ENCODE measurements at places on chromosomes 3 and 15.

GRCh38 chr3:85890043-85890555 is 931.3 kb downstream of the CADM2 start:
- DNase-seq: no peak

DNA sequence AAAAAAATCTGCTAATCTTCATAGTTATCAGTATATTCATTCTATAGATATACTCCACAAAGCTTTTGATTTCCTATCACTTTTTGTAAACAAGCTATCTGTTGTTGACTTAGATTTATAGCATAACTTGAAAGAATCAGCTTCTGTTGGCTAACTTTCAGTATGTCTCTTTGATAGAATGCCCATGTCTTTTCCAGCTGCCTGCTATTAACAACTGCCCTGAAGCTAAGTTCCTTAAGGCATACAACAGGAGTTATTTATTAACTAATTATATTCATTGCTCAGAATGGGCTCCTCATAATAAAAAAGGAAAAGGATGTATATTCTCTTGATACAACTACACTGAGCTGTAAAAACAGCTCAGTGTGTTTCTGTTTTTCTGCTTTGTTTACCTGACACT is 293.9 kb downstream of the TUSC7 start:
- no peak for DNase-seq

DNA sequence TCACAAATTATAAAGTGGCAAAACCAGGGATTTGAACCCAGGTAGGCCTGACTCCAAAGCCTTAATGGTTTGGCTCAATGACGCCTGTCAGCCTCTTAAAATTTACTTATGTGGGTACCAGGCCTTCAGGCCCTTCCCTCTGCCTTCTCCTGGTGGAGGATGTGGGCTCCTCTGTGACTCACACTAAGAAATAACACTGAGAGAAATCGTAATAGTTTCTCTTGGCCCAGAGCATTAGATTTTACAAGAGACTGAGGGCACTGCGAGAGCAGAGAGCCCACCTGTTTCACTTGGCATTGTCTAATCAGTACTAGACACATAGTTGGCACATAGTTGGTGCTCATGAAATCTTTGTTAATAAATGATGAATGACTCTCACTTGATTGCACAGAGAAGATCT is 505.2 kb downstream of the SHQ1 start:
- DNase-seq: no peak

DNA sequence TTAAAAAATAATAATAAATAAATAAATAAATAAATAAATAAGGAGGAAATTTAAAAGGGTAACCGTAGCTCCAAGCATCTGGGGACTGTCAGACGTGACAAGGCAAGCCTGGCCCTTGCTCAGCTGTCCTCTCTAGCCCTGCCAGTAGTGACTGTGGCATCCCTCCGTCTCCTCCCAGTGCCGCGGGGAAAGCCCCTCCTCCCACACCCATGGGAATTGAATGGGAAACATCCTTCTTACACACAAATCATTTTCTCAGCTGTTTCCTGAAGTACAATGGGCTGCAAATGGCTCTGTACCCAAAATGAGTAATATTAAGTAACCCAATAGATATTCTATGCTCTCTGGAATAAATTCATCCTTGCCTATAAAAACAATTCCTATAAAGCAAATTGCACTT is 101.6 kb upstream of the RAD18 start:
- DNase-seq: no peak

- DNase-seq: no peak
These were observed 23.7 kb upstream of the STRIT1 start for GRCh38 chr3:155317211-155317610.

DNA sequence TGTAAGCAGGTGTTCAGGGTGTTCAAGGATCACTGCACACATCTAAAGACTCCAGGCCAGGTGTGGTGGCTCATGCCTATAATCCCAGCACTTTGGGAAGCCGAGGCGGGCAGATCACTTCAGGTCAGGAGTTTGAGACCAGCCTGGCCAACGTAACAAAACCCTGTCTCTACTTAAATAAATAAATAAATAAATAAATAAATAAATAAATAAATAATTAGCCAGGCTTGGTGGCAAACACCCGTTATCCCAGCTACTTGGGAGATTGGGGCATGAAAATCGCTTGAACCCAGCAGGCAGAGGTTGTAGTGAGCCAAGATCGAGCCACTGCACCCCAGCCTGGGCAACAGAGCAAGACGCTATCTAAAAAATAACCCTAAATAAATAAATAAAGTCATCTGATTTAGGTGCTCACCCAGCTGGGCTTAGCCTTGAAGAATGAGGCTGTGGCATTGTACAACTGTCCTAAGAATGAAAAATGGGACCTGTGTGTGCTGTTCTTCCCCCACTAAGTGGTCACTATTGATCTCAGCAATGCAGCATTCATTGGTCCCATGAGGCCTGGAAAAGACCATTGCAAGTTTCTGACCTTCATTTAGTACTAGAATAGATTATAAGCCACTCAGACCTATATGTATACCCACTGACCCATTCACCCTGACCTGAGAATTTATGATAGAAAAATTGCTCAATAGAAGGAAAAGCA is 82.8 kb upstream of the ABHD17C start:
- DNase-seq: no peak

- DNase-seq: no peak
These were observed 41.0 kb downstream of the ITGB5 start for GRCh38 chr3:124846189-124846588.

DNA sequence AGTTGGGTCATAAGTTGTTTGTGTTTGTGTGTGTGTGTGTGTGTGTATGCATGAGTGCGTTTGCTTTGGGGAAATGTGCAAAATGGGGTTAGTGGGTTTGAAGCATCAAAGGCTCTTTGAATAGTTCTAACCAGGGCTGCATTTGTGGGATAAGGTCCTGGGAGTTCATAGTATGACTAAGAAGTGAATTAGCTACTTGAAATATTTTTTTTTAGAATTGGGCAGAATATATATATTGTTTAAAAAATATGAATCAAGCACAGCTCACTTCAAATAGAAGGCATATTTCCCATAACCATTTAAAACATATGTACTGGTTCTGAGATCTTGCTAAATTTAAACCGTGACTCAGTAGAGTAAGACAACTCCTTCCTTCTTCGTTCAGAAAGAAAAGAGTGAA is 43.1 kb downstream of the IGF2BP2 start:
- no peak for DNase-seq

DNA sequence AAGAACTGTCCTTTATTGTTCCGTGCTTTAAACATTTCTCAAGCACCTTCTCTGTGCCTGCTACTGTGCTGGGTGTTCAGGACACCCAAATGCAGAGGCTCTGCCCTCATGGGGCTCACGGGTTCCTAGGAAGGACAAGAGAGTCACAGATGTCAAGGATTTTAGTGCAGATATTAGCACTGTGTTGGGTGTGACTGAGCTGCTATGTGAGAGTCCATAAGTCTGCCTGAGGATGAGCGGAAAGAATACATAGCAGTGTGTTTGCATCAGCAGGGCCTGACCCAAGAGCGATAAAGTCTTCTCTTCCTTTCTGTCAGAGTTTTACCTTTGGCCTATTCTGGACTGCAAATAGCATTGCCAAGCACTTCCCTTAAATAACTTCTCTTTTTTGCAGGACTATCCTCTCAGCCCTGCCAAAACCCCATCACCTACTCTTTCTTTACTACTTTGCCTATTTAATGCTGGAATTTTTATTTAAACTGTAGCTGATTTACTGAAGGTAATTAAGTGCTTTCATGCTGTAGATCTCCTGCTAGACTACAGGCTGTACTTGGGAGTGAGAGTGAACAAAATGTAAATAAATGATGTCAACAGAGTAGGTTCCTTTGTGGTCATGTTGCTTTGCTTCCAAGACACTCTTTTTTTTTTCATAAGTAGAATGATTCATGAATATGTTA is 459.4 kb upstream of the TPRG1 start:
- no peak for DNase-seq

GRCh38 chr3:16768014-16768413 is 116.7 kb upstream of the PLCL2 start:
- DNase-seq: no peak

- DNase-seq: no peak
These were observed 37.4 kb downstream of the WWTR1 start for GRCh38 chr3:149620291-149621020.

DNA sequence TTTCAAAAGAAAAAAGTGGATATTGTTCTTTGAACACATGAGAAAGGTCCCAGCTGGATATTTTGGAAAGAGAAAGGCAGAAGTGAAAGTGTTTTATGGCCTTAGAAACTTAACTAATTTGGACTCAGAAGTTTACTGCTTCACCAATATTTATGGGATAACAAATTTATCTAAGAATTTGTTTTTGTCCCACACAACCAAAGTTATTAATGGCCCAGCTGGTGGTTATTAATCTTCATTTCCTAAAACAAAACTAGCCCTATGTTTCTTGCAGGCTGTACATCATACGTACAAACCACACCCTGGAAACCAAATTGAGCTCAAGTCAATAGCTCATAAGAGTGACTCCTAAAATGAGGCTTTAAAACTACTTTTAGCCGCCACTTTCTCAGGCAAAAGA is 372.9 kb upstream of the LMCD1 start:
- DNase-seq: no peak

GRCh38 chr3:121817753-121818152 is 17.1 kb downstream of the IQCB1 start:
- no peak for DNase-seq

GRCh38 chr3:149058602-149059001 is 27.7 kb downstream of the HLTF start:
- DNase-seq: no peak

DNA sequence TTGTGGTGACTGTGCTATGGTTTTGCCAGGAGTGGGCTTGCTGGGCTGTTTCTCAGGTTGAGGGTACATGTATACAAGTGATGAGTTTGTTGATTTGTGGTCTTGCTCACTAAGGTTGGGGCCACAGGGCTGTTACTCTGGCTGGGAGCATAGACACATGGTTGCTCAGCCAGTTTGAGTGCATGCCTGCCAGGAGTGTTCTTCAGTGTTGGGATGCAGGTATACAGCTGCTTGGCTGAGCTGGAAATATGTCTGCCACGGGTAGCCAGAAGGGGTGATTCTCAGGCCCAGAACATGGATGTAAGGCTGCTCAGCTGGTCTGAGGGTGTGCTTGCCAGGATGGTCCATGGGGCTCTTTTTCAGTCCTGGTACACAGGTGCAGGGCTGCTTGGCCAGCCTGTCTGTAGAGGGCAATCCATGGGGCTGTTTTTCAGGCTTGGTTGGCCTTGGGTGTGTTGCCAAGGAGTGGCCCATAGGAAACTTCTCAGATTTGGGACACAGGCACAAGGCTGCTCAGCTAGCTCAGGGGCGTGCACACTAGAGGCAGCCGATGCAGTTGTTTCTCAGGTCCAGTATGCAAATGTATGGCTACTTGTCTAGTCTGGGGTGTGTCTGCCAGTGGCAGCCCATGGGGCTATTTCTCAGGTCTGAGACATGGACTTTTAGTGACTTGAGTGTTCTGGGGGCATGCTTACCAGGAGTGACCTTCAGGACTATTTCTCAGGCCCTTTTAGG is 5.3 kb upstream of the ARHGAP31 start:
- DNase-seq: no peak

GRCh38 chr3:94001191-94001590 is 21.2 kb downstream of the ARL13B start:
- no peak for DNase-seq

DNA sequence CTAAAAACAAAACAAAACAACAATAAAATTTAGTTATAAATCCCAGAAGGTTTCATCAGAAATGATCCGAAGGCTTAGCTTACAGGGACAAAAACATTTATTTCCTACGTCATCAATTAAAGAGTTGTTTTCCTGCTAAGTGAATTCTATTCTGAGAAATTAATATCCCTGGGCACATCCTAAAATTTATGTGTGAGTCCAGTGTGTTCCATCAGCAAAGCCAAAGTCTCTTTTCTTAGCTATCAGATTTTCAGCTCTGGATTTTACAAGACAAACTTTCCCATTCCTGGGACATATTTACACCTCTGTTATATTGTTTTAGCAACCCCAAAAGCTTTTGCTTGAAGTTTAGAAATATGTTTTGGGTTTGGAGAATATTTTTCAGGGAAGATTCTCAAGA is 4.4 kb upstream of the TMC3 start:
- DNase-seq: no peak

DNA sequence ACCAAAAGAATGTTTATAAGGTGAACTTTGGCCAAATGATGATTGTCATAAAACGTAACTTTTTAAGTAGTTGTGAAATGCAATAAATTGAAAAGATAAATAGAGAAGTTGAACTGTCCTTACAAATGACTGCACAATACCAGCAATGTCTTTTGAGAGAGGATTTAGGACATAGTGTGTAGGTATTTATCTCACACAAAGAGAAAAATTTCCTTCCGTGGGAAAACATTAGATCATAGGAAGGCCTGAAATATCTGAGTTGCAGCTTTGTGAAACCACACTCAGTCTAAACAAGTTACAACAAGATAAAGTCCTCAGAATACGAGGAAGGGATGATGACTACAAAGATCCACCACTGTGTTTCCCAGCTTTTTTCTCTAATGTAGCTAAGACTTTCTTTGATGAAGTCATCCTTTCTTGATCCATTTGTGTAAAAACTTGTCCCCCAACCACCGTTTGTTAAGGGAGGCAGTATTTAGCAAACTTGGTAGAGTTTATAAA is 16.0 kb downstream of the ROBO2 start:
- DNase-seq: no peak

- DNase-seq: no peak
These were observed 12.0 kb downstream of the CMTM7 start for GRCh38 chr3:32403663-32404062.

- no peak for DNase-seq
These were observed 4.6 kb upstream of the NEIL1 start for GRCh38 chr15:75342221-75342620.

DNA sequence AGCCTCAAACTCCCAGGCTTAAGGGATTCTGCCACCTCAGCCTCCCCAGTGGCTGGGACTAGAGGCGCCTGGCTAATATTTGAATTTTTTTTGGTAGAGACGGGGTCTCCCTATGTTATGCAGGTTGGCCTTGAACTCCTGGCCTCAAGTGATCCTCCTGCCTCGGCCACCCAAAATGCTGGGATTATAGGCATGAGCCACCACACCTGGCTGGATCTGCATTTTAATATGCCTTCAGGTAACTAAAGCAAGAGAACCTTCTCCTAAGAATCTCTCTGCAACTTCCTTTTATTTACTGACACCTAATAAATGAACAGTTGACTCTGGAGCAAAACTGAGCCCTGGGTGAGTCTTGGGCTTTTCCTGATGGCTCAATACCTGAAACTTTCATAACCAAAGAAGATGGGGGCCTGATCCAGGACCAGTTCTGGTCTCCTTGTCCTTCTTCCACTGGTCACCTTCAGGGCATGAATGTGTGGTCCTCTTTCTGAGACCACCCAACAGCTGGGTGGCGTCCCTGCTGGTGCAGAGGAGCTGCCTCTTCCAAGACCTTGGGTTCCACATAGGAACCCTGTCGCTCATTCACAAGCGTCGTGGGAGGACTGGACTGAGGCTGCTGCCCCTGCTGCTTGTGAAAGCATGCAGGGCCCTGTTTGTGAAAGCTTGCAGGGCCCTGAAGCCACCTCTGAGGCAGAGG is 28.2 kb downstream of the CCR9 start:
- DNase-seq: no peak

DNA sequence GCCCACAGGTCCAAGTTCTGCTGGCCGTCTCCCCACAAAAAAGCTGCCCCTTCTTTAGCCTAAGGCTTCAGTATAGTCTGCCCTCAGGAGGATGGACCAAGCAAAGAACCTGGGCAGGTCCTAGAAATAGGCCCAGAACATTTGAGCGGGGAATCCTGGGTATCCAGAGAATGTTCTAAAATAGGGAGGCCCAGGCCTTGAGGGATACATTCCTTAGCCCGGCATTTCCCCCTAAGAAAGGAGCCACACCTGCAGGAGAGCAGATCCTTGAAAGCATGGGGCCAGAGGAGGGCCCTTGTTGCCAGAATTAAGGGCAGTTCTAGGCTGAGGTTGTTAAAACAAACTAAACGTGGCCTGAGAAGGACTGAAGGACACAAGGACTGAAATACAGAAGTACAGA is 20.6 kb upstream of the MEX3B start:
- no peak for DNase-seq
